ENCODE measurements at places on chromosomes 7 and 10.

DNA sequence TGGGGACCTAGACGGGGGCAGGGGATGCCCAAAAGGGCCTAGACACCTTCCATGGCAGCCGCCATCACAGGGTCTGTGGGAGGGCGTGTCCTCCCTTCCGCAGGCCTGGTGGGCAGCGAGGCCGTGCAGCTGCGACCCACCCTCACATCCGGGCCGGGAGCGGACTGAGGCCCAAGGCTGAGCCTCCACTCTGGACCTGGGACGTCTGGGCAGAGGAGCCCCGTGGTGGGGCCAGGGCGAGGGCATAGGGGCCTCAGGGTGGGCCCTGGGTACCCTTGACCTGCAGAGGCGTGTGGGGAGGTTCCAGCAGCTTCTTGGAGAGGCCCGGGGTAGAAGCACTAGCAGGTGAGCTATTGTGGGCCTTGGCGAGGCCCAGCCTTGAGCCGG lies 49.2 kb downstream of the PWWP2B start:
- DNase-seq, result no peak

DNA sequence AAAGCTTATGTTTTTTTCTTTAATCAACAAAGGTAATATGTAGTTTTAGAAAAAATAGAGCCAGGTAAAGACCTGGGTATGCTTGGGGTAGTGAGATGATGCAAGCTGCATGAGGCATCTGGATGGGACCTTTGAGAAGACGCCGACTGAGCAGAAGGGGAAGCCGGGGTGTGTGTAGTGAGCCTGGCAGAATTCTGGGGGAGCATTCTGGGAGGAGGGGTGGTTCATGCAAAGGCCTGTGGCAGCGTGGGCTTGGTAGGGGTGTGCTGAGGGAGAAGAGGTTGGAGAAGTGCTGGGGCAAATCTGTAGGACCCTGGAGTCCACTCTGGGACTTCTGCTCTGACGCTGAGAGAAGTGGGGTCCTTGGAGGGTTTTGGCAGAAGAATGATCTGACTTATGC lies 33.9 kb upstream of the SHH start:
- DNase-seq, result no peak

DNA sequence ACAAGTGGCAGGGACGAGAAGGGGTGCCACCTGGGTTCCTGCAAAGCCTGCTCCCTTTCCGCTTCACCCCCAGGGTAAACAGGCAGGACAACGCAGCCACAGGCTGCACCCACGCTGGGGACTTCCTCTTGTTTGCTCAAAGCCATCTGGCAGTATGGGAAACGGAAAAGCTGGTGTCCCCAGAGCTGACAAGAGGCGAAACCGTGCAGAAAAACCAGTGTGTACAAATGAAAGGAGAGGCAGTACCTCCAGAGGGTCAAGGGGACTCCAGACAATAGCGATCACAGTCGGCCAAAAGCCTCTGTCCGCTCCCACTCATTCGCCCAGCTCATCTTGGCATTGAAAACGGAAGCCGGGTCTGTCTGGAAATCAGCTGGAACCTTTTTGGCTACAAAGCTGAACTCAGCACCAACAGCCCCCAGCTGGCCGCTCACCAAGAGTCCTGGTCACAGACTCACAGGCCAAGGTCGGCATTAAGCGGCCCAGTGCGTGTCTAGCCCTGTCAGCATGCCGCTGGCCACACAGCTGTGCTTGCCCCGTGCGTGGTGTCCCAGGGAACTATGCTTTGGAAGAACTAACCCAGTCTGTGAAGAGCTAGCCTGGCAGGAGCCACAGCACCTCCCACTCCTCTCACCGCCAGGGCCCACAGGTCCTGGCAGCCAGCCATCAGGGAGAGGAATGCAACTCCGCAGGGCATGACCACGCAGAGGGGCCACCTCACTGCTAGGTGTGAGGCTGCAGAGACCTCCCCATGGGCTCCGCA lies 10.4 kb downstream of the TNS3 start:
- DNase-seq, result no peak

GRCh38 chr7:139845443-139845805 lies 16.4 kb downstream of the TBXAS1 start:
- DNase-seq, result no peak

- DNase-seq, result no peak
Observed at GRCh38 chr7:120984406-120984805, 4.1 kb upstream of the CPED1 start.
